Tibial nerve (tissue), 4 donors: ENCODE measurements at places on chromosomes 3 and 15. TPM values are rescaled to one million over a fixed set of nuclear protein-coding genes. Genes with fewer than 3 reads are reported as not detected.
A peak's percentile ranks its signal among the peaks of the same experiment; 100 is the strongest.

GPR160 gene
- 17.7 TPM for total RNA-seq

DNA sequence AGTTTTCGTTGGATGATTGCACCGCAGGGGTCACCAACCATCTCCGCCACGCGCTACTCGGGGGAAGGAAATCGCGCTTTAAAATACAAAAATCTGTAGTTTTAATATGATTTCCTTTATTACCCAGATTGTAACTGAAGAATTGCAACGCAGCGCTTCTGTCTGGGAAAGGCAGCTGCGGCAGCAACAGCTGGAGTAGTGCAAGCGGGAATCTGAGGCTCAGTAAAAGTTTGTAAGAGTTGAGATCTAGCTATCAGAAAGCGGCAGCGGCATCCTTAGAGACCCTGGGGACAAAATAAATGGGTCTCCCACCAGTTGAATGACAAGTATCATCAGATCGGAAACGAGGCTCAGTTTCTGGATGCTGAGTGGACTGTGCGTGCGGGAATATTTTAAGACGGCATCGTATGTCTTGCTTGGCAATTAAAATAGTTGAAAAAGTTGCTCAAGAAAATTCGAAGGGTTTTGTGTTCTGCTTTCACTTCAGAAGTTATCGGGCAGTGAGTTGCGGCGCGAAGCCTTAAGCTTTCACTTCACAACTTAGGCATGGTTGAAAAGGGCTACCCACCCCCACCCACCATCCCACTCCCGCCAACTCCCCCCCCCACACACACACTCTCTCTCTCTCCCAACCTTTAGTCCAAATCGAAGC is 2.7 kb downstream of the MECOM start:
- no peak for DNase-seq
- H3K4me1 ChIP-seq = peaks cover 24% of the 10 kb centered on the region
- H3K36me3 ChIP-seq = no peaks in the 10 kb centered on the region
- H3K27me3 ChIP-seq = peaks cover 99% of the 10 kb centered on the region
- peak overlapping the region; percentile 50 for H3K4me3 ChIP-seq

PIGB gene
- 12.9 TPM for total RNA-seq

GRCh38 chr15:89632563-89633430 is 22.5 kb downstream of the KIF7 start:
- no peak for DNase-seq
- H3K27me3 ChIP-seq = no peaks in the 10 kb centered on the region
- no peaks in the 10 kb centered on the region for H3K4me1 ChIP-seq
- no peak overlapping the region for H3K4me3 ChIP-seq

TIMP4 gene
- total RNA-seq = 48.9 TPM

- no peaks in the 10 kb centered on the region for H3K36me3 ChIP-seq
- H3K27me3 ChIP-seq = no peaks in the 10 kb centered on the region
- no peaks in the 10 kb centered on the region for H3K4me1 ChIP-seq
- H3K4me3 ChIP-seq = no peak overlapping the region
Measured at GRCh38 chr3:100891827-100892226, 101.4 kb downstream of the ABI3BP start.

GRCh38 chr15:23002920-23003319 is 22.8 kb upstream of the CYFIP1 start:
- DNase-seq = no peak
- no peak overlapping the region for H3K27ac ChIP-seq
- H3K27me3 ChIP-seq = no peaks in the 10 kb centered on the region
- peaks cover 16% of the 10 kb centered on the region for H3K36me3 ChIP-seq

GRCh38 chr15:49987198-49987785 is 131.7 kb downstream of the ATP8B4 start:
- H3K27me3 ChIP-seq = no peaks in the 10 kb centered on the region
- DNase-seq = no peak
- H3K4me1 ChIP-seq = no peaks in the 10 kb centered on the region
- no peak overlapping the region for H3K27ac ChIP-seq

OIP5 gene
- total RNA-seq = not detected

- no peaks in the 10 kb centered on the region for H3K27me3 ChIP-seq
- DNase-seq = no peak
- no peak overlapping the region for H3K4me3 ChIP-seq
- no peaks in the 10 kb centered on the region for H3K36me3 ChIP-seq
Measured at GRCh38 chr3:196149375-196149774, 61.8 kb downstream of the ZDHHC19 start.

GRCh38 chr3:197183582-197183981 is 114.8 kb downstream of the DLG1 start:
- no peak overlapping the region for H3K27ac ChIP-seq
- no peaks in the 10 kb centered on the region for H3K36me3 ChIP-seq
- DNase-seq = no peak
- H3K4me3 ChIP-seq = no peak overlapping the region

GRCh38 chr3:72487078-72487765 is 361.0 kb downstream of the SHQ1 start:
- H3K36me3 ChIP-seq = no peaks in the 10 kb centered on the region
- H3K4me3 ChIP-seq = no peak overlapping the region
- no peaks in the 10 kb centered on the region for H3K27me3 ChIP-seq
- DNase-seq = no peak
- peaks cover 26% of the 10 kb centered on the region for H3K4me1 ChIP-seq
- H3K27ac ChIP-seq = peak overlapping the region; percentile 71

GRCh38 chr3:193560870-193561269 is 6.2 kb upstream of the ATP13A4 start:
- no peaks in the 10 kb centered on the region for H3K27me3 ChIP-seq
- DNase-seq = no peak
- H3K36me3 ChIP-seq = no peaks in the 10 kb centered on the region
- no peaks in the 10 kb centered on the region for H3K4me1 ChIP-seq
- no peak overlapping the region for H3K27ac ChIP-seq

- no peaks in the 10 kb centered on the region for H3K27me3 ChIP-seq
- DNase-seq = no peak
- no peaks in the 10 kb centered on the region for H3K4me1 ChIP-seq
- H3K27ac ChIP-seq = peak overlapping the region; percentile 62
- H3K4me3 ChIP-seq = no peak overlapping the region
Measured at GRCh38 chr15:89143503-89144162, 55.4 kb downstream of the ABHD2 start.

DNA sequence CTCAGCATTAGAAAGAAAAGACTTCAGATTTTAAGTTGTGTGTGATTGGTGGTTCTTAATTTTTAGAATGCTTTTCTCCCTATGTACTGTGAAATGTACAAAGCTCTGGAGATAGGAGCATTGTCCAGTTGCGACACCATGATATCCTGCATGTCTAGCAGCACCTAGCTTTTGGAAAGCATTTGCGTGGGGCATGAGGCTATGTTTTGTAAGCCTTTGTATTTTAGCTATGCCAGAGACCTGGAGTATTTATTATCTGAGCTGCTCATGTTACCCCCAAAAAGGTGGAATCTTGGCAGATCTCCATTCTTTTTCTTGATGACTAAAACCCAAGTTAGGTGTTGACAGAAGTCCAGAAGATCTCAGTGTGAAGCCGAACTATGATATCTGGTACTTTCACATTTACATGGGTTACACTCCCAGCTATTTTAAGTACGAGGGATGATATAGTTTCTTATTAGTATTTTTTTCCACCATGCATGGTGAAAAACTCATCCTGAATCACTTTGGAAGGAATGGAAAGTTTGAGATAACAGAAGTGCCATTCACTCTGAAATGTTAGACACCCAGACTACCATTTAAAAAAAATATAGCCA is 126.7 kb upstream of the SAMMSON start:
- H3K4me3 ChIP-seq = no peak overlapping the region
- H3K4me1 ChIP-seq = no peaks in the 10 kb centered on the region
- H3K27ac ChIP-seq = no peak overlapping the region
- no peaks in the 10 kb centered on the region for H3K36me3 ChIP-seq

- H3K27ac ChIP-seq = no peak overlapping the region
- H3K4me3 ChIP-seq = no peak overlapping the region
- no peak for DNase-seq
- no peaks in the 10 kb centered on the region for H3K27me3 ChIP-seq
Measured at GRCh38 chr3:144362126-144362525, 390.5 kb downstream of the DIPK2A start.

DNA sequence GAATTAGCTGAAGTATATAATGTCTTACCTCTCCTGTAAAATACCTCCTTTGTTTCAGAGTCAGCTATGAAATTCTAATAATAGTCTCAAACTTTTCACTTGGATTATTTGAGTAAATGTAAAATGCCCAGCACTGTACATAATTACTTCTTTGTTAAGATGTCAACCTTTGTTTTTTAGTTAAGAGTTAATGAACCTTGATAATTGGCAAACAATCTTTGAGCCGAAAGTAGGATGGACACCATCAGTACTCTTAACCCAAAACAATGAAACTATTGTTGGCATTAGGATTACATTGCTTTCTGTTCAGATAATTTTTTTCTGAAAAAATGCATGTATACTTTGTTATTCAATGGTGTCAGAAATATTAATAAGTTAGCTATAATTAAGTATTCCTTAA is 3.0 kb upstream of the NECTIN3 start:
- no peak overlapping the region for H3K4me3 ChIP-seq
- no peak overlapping the region for H3K27ac ChIP-seq
- no peak for DNase-seq
- no peaks in the 10 kb centered on the region for H3K27me3 ChIP-seq

GRCh38 chr3:99084826-99085225 is 183.3 kb upstream of the DCBLD2 start:
- no peaks in the 10 kb centered on the region for H3K4me1 ChIP-seq
- H3K27ac ChIP-seq = no peak overlapping the region
- no peaks in the 10 kb centered on the region for H3K36me3 ChIP-seq
- H3K4me3 ChIP-seq = no peak overlapping the region

DNA sequence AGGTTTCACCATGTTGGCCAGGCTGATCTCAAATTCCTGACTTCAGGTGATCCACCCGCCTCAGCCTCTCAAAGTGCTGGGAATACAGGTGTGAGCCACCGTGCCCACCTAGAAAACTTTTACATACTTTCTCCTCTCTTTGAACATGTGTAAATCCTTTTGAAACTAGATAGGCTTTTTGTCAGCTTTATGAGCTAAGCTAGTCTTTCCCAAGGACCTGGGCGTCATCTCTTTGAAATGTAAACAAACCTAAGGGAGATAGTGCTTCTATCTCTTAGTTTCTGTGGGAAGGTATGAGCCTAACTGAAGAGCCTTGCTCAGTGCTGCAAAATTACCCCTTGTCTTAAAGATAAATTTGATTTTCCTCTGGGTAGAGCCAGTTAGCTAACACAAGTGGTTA is 4.8 kb downstream of the CX3CR1 start:
- no peaks in the 10 kb centered on the region for H3K27me3 ChIP-seq
- H3K4me3 ChIP-seq = no peak overlapping the region
- no peak for DNase-seq
- H3K36me3 ChIP-seq = no peaks in the 10 kb centered on the region
- peaks cover 14% of the 10 kb centered on the region for H3K4me1 ChIP-seq
- no peak overlapping the region for H3K27ac ChIP-seq

SLC22A14 gene
- total RNA-seq = not detected

DNA sequence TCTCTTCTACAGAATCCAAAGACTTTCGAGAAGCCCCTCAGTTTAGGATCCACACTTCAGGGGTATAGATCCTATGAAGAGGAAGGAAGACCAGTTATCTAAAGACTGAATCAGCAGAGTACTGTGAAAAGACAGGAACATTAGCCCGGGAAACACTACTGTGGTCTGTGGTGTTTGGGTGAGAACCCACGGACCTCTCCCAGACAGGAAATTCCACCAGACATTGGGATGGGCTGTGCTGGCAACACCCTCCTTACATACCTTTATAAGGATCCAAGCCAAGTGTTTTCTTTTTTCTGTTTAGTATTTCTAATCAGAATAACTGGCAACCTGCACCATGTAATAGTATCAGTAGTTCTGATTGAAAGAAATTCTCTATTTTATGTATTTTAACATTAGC is 14.1 kb downstream of the TMEM207 start:
- DNase-seq = no peak
- no peaks in the 10 kb centered on the region for H3K27me3 ChIP-seq
- H3K4me1 ChIP-seq = no peaks in the 10 kb centered on the region
- H3K4me3 ChIP-seq = no peak overlapping the region

GRCh38 chr3:160168246-160168645 is 57.0 kb upstream of the C3orf80 start:
- no peak overlapping the region for H3K4me3 ChIP-seq
- H3K4me1 ChIP-seq = no peaks in the 10 kb centered on the region
- no peak overlapping the region for H3K27ac ChIP-seq
- H3K36me3 ChIP-seq = no peaks in the 10 kb centered on the region
- H3K27me3 ChIP-seq = no peaks in the 10 kb centered on the region

DNA sequence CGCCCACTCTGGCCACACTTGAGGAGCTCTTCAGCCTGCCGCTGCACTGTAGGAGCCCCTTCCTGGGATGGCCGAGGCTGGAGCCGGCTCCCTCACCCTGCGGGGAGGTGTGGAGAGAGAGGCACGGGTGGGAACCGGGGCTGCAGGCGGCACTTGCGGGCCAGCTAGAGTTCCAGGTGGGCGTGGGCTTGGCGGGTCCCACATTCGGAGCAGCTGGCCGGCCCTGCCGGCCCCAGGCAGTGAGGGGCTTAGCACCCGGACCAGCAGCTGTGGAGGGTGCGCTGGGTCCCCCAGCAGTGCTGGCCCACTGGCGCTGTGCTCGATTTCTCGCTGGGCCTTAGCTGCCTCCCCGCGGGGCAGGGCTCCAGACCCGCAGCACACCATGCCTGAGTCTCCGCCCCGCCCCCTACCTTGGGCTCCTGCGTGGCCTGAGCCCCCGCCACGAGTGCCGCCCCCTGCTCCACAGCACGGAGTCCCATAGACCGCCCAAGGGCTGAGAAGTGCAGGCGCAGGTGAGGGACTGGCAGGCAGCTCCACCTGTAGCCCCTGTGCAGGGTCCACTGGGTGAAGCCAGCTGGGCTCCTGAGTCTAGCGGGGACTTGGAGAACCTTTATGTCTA is 71.9 kb downstream of the IL12A start:
- no peaks in the 10 kb centered on the region for H3K4me1 ChIP-seq
- H3K27ac ChIP-seq = no peak overlapping the region
- no peaks in the 10 kb centered on the region for H3K27me3 ChIP-seq
- no peak overlapping the region for H3K4me3 ChIP-seq

- no peak for DNase-seq
- H3K4me1 ChIP-seq = peaks cover 27% of the 10 kb centered on the region
- no peak overlapping the region for H3K4me3 ChIP-seq
- H3K36me3 ChIP-seq = no peaks in the 10 kb centered on the region
- no peaks in the 10 kb centered on the region for H3K27me3 ChIP-seq
Measured at GRCh38 chr15:63372753-63373152, 8.9 kb downstream of the CA12 start.

DNA sequence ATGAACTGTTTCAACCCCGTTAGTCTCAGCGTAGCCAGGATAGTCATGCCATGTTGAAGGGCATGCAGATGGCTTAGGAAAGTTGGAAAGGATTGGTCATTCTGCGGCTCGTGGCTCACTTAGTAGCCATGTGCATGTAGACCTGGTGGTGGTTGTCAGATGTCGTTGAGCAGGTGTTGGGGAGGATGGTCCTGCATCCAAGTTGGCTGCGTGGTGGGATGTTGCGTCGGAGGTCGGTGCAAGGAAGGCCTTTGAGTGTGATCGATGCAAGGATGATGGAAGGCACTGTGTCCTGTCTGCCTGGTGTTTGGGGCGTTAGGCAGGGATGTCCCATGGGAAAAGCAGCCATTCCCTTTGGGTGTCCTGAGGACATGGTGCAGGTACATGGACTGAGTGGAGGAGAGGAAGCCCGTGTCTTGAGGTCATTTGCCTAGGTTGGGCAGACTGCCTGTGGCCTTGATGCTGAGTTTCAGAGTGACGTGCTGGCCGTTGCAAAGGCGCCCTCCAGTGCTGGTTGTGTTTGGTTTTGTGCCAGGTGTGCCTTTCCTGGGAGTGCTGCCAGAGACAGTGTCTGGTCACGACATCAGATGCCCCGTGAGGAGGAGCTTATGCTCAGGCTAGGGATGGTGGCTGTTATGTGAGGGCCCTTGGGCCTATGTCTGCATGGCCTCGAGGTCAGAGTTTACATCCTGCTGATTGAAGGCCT is 103.4 kb downstream of the SNRPN start:
- H3K36me3 ChIP-seq = peaks cover 10% of the 10 kb centered on the region
- H3K4me1 ChIP-seq = no peaks in the 10 kb centered on the region
- H3K27me3 ChIP-seq = no peaks in the 10 kb centered on the region
- H3K4me3 ChIP-seq = no peak overlapping the region
